ENCODE measurements at places on chromosomes 12 and 14.

- DNase-seq: no peak
These were observed 175.0 kb upstream of the TMEM132C start for GRCh38 chr12:128091951-128092382.

- DNase-seq: no peak
These were observed 44.4 kb upstream of the STXBP6 start for GRCh38 chr14:25094171-25094907.

DNA sequence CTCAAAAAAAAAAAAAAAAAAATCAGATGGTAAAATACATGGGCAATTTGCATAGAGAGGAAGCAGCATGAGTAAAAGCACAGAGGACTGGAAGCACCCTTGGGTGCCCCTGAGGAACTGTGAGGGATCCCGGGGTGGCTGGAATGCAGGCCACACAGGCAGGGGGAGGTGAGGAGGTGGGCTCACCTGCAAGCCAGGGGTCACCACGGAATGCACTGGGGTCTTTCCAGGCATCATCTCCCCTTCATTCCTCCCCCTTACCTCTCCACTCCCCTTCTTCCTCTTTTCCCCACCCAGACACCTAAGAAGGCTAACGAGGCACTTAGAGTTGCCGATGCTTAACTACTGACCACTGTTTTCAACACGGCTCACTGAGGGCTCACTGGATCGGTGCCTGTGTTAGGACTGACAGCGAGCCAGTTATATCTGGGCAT lies 14.4 kb upstream of the HIP1R start:
- DNase-seq: no peak

GRCh38 chr14:68977180-68977717 lies 1.9 kb downstream of the ACTN1 start:
- DNase-seq: no peak

- peak; percentile 18 for DNase-seq
These were observed 598 bp downstream of the HIF1A start for GRCh38 chr14:61695695-61696527.

GRCh38 chr14:51392416-51392815 lies 152.4 kb downstream of the TMX1 start:
- no peak for DNase-seq

DNA sequence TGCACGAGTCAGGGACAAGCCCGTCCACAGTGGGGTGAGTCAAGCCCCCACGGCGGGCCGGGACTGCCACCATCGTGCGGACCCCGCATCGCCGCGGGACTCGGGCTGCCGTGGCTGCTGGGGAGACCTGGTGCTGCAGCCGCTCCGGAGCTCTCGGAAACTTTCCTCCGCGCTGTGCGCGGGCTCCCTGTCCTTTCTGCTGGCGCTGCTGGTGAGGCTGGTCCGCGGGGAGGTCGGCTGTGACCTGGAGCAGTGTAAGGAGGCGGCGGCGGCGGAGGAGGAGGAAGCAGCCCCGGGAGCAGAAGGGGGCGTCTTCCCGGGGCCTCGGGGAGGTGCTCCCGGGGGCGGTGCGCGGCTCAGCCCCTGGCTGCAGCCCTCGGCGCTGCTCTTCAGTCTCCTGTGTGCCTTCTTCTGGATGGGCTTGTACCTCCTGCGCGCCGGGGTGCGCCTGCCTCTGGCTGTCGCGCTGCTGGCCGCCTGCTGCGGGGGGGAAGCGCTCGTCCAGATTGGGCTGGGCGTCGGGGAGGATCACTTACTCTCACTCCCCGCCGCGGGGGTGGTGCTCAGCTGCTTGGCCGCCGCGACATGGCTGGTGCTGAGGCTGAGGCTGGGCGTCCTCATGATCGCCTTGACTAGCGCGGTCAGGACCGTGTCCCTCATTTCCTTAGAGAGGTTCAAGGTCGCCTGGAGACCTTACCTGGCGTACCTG lies 1.1 kb downstream of the PDE3A start:
- DNase-seq: no peak

GRCh38 chr12:109592905-109593272 lies 19.3 kb downstream of the MVK start:
- DNase-seq: no peak

DNA sequence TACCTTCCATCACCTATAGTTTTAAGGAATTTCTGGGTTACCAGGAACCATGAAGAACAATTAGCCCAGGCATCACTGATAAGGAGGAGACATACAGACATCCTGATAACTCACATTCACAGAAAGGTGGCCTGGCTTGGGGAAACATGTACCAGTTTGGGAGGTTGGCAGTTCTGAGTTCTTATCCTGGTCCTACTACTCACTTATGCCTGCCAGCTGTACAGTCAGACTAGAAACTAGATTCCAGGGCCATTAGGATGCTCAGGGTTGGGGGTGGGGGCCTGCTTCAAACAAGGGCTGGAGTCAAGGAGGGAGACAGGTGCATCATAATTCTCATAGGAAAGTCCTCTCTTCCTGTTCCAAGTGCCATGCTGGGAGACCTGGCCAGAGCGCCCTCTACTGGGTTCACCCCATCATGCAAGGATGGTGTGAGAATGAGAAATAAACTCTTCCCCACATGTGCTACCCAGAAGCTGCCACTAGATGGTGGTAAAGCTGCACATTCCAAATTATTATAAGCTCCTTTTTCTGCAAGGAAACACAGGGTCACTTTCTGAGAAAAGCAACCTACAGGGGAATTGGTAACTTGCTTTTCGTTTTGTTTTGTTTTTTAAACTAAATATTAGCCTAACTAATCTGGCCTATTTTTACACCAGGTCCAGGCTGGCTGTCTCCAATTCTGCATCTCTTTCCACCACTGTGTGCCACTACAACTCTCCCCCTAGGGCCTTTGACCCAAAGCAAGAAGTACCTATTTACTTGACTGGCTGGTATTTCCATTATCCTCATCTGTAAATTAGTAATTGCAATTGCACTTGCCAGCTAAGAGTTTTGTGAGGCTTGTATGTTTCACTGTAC lies 14.5 kb downstream of the OAS2 start:
- peak; percentile 26 for DNase-seq

DNA sequence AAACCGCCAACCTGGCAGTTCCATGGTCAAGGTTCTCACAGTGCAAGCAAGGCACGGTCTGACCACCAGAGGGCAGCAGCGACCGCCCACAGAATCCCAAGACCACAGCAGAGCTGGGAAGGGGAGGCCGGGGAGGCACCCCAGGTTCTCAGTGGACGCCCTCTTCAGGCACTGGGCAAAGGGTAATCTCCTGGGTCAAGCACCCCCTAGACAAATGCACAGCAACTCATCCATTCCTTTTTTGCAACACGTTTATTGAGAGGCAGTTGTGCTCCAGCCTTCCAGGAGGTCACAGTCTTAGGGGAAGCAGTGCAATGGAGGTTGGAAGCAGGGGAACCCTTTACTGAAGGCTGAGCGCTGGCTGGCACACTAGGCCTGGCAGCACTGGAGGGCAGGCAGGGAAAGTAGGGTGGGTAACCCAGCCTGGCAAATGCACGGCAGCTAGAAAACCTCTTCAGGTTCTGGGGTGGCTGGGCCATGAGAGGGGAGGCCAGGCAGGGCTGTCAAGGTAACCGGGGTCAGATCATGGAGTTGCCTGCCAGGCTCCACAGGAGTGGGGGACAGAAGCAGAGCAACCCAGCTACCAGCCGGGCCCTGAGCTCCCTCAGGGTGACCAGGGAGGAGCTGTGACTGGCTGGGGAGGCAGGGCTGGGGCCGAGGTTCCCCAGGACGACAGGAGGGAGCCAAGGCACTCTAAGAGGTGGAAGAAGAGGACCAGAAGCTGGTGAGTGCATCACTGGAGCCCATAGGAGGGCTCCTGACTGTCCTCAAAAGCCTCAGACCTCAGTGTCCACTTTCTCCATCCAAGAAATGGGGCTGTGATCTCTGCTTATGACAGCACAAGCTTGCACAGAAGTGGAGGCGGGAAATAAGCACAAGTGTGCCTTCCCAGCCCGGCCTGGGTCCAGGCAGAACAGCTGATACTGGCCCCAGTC lies 1.8 kb upstream of the RHOF start:
- DNase-seq: peak; percentile 75

GRCh38 chr12:120962532-120963020 lies 15.8 kb upstream of the HNF1A start:
- DNase-seq: no peak

DNA sequence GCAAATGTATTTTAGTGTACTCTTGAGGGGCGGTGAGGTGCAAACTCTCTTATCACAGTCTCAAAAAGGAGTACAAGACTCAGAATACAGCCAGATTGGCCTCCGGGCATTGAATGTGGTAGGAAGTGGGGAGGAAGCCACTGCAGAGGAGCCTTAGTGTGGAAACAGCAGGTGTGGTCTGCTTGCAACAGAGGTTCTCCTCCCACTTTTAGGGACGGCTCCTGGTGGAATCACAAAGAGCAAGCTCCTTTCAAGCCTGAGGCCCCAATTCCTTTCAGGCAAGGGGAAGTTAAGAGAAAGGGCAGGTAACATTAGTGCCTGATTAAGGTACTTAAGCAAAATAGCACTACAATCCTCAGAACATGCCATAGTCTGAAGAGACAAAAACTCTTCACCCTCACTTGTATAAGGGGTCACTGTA lies 23.7 kb upstream of the SLC2A3 start:
- DNase-seq: peak; percentile 16

DNA sequence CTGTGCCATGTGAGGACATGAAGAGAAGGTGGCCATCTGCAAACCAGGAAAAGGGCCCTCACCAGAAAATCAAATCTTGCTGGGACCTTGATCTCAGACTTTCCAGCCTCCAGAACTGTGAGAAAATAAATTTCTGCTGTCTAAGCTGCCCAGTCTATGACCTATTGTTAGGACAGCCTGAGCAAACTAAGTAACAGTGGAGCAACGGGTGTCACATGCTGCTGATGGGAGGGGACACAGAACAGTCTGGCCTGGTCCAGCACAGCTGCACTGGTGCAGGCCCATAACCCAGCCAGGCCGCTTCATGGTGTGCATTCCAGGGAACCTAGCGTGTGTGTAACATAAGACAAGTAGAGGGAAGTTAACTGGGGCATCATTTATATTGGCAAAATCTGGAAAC lies 42.1 kb downstream of the GRIP1 start:
- no peak for DNase-seq

GRCh38 chr12:6541371-6542165 lies 7.3 kb downstream of the GAPDH start:
- DNase-seq: no peak

DNA sequence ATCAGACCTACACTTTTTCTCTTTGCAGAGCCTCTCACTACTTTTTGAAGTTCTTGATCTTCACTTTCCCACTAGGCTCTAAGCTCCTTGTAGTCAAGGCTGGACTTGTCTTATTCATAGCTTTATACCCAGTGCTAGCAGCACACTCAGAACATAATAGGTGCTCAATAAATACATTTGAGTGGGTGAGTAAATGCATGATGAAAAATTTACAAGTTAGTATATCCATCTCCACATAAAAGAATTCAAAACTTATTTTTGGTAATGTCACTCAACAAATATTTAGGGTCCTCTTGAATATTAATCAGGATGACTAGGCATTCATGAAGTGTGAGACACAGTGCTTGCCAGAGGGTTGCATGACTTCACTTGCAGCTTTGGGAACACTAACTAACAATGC lies 52.6 kb downstream of the NRXN3 start:
- no peak for DNase-seq

- no peak for DNase-seq
These were observed 14.0 kb downstream of the CCER1 start for GRCh38 chr12:90940872-90941499.

DNA sequence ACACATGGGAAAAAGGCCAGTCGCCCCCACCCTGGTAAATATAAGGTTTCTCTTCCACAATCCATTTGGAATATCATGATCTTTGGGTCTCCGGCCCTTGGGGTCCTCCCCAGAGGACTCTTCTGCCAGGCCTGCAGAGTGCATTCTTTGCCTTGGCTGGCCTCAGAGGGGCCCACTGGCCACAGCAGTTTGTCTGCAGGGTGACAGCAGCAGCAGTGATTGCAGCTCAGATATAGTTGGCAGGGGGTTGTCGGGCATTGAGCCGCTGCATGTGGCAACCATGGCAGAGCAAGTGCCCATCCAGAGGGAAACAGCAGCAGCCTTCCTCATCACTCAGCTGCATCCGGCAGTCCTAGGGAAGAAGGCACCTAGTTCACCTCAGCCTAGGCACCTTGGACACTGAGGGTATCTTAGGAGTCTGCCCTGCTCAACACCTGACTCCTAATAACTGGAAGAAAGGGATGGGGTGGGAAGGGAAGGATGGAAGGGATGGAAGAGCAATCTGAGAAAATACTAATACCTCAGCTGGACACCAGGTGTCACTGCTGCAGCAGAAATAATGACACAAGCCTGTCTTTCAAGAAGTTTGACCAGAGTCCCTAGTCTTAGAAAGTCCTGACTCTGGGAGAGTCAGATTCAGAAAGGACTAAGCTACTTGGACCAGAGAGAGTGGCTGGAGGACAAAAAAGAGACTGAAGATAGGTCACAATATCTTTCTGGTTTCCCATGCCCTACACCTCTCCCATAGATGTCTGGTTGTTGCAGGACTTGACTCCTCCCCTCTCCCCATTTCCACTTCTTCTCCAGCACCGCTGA lies 8.9 kb downstream of the AJUBA start:
- no peak for DNase-seq

DNA sequence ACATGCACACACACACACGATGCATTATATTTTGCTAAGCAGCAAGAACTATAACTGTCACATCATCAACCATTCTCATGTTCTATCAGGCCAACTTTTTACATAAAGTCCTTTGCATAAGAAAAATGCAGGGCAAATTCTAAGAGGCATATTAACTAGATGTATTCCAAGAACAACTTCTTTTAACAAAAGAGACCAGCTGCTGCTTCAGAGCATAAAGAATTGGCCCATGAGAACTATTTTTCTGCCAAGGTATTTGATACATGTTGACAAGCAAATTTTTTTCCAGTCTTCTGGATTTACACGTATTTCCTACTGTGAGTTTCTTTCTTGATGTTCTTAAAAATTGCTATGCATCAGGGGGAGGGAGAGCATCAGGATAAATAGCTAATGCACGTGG lies 27.2 kb downstream of the GLT8D2 start:
- no peak for DNase-seq

- no peak for DNase-seq
These were observed 53.6 kb downstream of the PPFIA2 start for GRCh38 chr12:81705586-81705985.

DNA sequence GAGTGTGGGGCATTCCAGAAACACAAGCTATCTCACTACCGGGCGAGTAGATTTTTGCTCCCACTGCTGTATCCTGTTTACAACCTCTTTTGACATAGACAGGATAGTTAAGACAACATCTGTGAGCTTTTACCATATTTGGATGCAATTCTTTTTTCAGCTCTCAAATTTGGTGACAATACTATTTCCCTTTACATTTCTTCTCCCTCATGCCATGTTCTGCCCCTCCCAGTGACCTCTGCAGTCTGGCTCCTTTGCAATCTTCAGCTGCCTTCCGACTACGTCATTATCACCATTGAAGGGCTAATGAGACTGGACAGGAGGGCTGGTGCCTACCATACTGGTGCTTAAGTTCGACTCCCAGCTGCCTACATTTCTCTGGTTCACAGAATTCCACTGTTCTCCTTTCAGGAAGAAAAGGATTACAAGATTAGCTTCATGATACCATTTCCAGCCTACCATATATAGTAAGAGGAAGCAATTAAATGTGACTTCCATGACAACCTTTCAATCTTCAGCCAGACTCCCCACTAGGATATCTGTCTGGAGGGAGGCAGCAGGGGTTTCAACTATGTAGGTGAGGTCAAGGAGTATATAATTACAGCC lies 251.6 kb downstream of the PHLDA1 start:
- DNase-seq: no peak
